NCI-H1694 (cell line): ENCODE measurements at places on chromosomes 2 and 18.
A peak's percentile ranks its signal among the peaks of the same experiment; 100 is the strongest.

DNA sequence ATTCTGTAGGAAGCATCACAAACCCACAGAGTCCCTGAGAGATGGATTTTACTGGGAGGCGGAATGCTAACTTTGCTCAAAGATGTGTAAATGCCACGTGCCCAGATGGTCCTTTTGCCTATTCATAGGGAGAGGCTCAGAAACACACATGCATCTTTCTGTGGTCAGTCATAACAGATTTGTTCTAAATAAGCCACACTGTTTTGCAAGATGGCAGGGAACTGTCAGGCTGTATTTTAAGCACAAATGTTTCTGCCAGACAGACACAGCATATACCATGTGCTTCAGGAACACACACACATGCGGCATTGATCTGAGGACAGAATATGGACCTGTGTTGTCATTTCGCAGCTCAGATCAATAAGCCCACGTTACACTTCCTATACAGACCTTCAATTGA is 312.0 kb downstream of the GPD2 start:
- DNase-seq: no peak

DNA sequence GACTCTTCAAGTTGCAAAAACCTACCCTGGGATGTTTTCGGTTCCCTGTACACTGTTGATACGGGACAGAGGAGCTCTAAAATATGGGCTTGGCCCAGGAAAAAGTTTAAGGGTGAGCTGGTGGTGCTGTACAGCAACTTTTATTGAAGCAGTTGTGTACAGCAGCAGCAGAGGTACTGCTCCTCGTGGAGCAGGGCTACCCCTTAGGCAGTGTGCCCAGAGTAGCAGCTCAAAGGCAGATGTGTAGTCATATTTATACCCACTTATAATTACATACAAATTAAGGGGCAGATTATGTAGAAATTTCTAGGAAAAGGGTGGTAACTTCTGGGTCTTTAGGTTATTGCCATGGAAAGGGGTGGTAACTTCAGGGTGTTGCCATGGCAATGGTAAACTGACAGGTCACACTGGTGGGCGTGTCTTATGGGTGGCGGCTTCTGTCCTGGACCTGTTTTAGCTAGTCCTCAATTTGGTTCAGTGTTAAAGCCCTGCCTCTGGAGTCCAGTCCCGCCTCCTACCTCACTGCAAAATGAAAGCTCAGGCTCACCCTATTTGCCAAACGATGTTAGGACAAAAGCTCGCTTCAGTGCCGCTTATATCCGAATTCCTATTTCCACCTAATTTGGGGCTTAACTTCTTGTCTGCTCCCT is 203.2 kb downstream of the ETAA1 start:
- no peak for DNase-seq

DNA sequence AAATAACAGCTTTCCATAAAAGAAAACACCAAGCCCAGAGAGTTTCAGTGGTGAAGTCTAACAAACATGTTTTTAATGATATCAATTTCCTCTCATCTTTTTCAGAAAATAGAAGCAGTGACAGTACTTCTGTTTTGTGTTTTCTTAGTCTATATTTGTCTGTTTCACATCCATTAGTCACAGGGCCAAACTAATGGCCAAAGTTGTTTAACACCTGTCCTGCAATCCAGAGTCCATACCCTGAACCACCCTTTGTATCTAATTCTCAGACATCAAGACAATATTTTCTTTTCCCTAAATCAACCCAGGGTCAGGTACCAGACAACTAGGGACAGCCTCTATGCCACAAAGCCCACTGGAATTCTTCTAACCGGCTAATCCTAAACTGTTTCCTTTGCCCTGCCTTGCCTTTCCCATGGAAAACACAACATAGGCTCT is 25.9 kb downstream of the TMSB10 start:
- no peak for DNase-seq

GRCh38 chr2:158998551-158999248 is 30.3 kb downstream of the TANC1 start:
- peak; percentile 26 for DNase-seq

- no peak for DNase-seq
These were observed 45.1 kb upstream of the TUBA3E start for GRCh38 chr2:130243359-130243758.

GRCh38 chr2:239399433-239399920 is 1.3 kb downstream of the HDAC4 start:
- no peak for DNase-seq

- DNase-seq: no peak
These were observed 24.9 kb downstream of the RPL31 start for GRCh38 chr2:101026923-101027469.

DNA sequence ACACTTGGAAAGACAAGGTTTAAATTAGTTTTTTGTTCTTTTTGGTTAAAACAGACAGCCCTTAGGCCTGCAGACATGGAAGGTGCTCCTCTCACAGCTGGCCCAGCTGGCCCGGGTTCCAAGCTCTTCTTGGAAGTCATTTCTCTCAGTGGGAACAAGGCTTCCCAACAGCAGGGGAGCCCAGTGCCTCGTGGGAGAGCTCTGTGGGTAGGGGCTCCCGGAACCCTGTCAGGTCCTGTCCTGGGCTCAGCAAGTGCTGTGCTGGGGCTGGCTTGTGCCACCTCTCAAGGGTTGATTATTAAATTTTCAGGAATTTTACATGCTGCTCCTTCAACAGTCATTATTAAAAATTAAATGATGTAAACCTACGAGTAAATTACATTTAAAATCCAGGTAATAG is 189.6 kb downstream of the GALNT1 start:
- DNase-seq: no peak

DNA sequence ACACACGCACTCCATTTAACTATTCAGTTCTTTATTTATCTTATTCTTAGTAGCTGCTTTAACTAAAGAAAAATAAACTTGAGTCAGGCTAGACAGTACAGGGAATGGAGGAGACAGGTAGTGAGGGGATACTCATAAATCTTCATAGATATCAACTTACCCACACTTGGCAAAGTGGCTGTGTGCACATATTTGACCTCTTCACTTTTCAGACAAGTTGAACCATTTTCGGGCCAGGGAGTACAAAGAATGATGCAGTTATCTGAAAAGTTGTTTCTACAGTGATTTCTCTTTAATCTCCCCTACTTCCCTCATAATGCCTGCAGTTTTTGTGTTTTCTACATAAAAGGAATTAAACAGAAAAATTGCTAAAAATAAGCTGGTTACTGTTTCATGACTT is 307.5 kb downstream of the GULP1 start:
- DNase-seq: no peak

DNA sequence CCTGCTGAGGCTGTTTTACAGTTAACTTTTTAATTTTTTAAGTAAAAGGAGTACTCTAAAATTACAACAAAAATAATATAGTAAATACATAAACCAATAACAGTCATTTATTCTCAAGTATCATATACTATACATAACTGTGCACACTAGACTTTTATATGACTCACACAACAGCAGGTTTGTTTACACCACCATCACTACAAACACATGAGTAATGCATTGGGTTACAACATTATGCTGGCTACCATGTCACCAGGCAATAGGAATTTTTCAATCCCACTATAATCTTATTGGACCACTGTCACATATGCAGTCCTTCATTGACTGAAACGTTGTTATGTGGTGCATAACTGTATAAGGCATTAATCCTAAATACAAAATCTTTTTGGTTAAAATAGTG is 42.5 kb downstream of the RASGRP3 start:
- no peak for DNase-seq

GRCh38 chr18:45962461-45962860 is 4.7 kb downstream of the EPG5 start:
- DNase-seq: no peak

DNA sequence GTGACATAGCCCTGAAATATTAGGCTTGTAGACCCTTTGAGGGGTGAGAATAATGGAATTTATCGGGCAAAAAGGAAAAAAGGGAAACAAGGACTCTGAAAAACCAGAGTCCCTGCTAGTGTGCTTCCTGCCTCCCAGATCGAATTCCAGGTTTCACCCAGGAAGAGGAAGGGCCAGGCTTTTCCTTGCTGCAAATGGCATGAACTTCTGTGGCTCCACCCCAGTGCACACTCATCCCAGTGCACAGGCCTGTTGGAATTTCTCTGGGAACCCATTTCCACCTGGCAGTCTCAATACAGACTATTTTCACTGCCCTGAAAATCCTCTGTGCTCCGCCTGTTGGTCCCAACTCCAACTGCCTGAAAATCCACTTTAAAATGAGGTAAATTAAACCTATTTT is 29.9 kb downstream of the C18orf54 start:
- no peak for DNase-seq

- DNase-seq: peak; percentile 87
These were observed 81.4 kb downstream of the BIN1 start for GRCh38 chr2:127025359-127026166.

DNA sequence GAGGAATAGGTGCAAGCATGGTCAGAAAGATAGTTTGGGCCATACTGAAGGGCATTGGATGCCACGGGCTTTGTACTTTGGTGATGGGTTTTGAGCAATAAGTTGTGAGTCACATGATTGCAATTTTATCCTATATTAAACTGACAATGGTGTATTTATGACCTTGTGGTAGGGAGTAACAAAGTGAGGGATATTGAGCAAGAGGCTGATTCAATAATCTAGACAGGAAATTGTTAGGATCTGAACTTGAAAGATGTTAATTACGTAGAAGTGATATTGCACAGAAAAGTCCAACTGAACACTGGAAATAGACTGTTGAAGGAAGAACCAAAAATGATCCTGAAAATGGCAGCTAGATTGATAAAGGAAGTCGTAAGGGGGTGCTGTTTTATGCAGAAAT is 46.6 kb upstream of the TCF4 start:
- DNase-seq: no peak

DNA sequence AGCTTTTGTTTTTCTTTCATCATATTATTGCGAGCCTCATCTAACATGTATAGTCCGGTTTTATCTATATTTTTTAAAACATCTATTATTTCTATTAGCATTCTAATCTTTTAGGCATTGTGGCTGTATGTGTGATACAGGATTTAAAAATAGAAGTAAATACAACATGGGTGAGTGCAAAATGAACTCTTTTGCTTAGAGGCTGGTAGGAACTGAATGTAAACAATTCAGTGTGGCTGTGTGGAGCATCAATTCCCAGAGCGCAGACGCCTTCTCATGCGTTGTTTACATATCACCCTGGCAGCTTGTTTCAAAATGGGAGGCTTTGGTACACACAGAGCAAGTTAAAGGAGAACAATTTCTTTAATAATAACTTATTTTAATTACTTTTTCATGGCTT is 836 bp downstream of the DTNA start:
- DNase-seq: no peak

- DNase-seq: peak; percentile 51
These were observed 28.7 kb upstream of the RPRD1A start for GRCh38 chr18:36095936-36096519.

GRCh38 chr2:203476881-203477280 is 58.2 kb downstream of the RAPH1 start:
- DNase-seq: no peak

GRCh38 chr2:27284996-27285395 is 2.8 kb downstream of the TRIM54 start:
- no peak for DNase-seq

- peak; percentile 81 for DNase-seq
These were observed 139.7 kb downstream of the HRH4 start for GRCh38 chr18:24600076-24600654.

- DNase-seq: no peak
These were observed 309.7 kb downstream of the GULP1 start for GRCh38 chr2:188601391-188601790.
